ENCODE measurements at places on chromosomes 11 and 22.

DNA sequence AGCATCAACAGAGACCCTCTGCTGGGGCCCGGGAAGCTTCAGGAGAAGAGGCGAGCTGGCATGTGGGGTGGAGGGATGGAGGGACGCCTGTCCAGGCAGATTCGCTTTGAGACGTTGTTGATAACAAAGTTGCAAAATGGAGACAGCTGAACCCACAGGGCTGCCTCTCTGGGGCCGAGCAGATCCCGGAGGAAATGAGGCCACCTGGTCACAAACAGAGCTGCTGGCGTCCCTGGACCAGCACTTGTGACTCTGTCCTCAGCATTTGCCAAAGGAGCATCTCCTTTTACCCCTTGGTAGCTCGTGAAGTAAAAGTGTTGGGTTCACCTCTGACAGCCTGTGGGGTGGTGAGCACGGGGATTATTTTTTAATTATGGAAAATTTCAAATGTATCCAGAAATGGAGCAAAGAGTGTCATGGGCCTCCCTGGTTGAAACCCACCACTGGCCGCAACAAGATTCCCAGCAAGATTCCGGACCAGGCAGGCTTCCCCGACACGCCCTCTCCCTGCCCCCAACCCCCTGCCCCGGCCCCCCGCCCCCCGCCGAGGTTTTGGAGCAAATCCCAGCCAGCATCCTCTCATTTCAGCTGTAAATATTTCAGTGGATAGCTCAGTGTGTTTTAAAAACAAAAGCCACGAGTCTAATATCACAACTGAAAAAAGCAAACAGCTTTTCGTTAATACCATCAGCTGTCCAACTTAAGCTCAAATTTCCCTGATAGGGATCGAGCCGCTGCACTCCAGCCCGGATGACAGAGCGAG lies 20.3 kb downstream of the GRAMD4 start:
- no peak for DNase-seq

GRCh38 chr11:103085758-103086365 lies 6.1 kb downstream of the DCUN1D5 start:
- DNase-seq: no peak

DNA sequence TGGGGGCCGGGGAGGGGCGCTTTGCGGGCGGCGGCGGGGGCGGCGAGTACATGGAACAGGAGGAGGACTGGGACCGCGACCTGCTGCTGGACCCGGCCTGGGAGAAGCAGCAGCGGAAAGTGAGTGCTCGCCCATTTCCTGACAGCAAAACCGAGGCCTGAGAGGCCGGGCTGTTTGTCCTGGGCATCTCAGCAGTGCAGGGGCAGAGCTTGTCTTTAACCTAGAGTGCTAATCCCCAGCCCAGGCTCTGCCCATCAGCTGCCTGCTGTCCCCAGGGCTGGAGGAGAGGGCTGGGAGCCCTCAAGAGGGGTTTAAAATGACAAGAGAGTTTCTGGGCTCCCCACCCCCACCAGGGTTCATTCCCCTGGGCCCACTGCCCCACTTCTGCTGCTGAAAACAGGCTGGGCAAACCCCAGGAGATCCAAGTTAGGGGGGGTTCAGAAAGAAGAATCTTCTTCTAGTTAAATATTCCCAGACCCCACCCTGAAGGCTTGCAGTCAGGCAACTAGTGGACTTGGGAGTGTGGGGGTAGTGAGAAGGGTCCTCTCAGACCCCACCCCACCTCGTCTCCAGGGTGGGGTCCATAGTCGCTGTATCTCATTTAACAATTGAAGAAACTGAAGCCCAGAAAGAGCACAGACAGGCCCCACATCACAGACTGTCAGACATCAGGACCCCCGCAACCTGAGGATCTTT lies 411 bp downstream of the ACTN3 start:
- no peak for DNase-seq

- DNase-seq: no peak
Measured at GRCh38 chr11:128095466-128095981, 491.8 kb downstream of the ETS1 start.

DNA sequence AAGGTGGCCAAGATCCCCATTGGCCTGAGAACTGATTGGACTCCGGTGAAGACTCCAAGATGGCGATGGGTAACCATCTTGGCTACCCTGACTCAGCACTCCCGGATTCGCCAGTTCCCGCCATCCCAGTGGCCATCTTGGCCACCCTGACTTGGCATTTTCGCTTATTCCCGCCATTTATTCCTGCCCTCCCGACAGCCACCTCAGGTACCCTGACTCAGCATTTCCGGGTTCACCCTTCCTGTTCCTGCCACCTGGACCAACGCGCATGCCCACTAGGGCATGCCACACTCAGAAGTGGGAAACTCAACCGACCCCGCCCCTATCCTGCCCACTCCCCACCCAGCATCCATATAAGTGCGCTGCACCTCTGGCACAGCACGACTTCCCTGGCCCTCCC lies 7.8 kb downstream of the OR8K5 start:
- DNase-seq: no peak

- no peak for DNase-seq
Measured at GRCh38 chr11:1888347-1888753, 3.3 kb downstream of the PRR33 start.

- no peak for DNase-seq
Measured at GRCh38 chr11:87604350-87604749, 566.6 kb downstream of the TMEM135 start.

GRCh38 chr22:24519496-24519895 lies 24.4 kb downstream of the UPB1 start:
- DNase-seq: no peak

DNA sequence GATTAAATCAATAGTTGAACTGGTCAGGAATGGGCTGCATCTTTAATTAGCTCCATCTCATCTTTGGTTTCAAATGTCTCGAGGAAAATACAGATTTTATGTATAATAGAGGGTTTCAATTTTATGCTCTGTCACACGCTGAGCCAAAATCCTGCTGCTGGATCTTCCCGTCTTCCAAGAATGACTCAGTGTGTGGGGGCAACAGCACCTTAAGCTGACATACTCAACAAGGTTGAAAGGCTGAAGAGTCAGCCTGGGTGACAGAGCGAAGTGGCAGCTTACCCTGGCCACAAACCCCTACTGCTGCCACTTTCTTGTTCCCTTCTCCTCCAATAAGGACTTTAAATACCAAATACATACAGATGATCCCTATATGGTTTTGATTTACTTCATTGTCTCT lies 9.0 kb upstream of the PCF11 start:
- DNase-seq: no peak

All from upper lobe of right lung (tissue), 1 donor.